ENCODE measurements at places on chromosomes 13 and 19.

- DNase-seq: no peak
Observed at GRCh38 chr19:5035793-5036697, 67.1 kb downstream of the KDM4B start.

DNA sequence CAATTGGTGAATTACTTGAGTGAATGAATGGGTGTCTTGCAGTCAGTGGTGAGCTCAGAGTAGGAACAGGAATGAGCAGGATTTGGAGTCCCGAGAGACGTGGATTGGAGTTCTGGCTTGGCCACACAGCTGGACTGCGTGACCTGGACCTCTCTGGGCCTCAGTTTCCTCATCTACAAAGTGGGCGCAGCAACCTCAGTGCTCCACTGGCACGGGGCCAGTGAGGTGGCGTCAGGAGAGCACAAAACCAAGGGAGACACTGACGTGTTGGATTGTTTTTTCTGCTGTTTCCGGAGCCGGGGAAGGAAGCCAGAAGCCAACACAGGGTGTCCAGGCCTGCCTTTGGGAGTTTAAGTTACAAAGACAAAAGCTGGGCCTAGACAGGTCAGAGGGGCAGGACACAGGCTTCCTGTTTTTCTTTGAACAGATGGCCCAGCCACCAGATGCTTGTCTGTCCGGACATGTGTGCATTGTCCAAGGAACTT, 6.5 kb upstream of the DOCK6 start:
- no peak for DNase-seq

DNA sequence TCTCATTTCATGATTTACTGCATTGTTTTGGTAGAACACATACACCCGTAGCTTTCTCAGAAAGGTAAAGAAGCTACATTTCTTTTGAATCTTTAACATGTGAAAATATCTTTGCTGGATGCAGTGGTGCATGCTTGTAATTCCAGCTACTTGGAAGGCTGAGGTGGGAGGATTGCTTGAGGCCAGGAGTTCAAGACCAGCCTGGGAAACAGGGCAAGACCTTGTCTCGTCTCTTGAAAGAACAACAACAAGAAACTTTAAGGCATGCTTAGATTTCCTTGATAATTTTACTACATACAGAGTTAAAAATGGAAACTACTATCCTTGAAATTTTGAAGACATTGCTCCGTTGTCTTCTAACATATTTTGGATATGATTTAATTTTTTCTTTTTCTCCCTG, 7.7 kb downstream of the RNF113B start:
- DNase-seq: no peak

DNA sequence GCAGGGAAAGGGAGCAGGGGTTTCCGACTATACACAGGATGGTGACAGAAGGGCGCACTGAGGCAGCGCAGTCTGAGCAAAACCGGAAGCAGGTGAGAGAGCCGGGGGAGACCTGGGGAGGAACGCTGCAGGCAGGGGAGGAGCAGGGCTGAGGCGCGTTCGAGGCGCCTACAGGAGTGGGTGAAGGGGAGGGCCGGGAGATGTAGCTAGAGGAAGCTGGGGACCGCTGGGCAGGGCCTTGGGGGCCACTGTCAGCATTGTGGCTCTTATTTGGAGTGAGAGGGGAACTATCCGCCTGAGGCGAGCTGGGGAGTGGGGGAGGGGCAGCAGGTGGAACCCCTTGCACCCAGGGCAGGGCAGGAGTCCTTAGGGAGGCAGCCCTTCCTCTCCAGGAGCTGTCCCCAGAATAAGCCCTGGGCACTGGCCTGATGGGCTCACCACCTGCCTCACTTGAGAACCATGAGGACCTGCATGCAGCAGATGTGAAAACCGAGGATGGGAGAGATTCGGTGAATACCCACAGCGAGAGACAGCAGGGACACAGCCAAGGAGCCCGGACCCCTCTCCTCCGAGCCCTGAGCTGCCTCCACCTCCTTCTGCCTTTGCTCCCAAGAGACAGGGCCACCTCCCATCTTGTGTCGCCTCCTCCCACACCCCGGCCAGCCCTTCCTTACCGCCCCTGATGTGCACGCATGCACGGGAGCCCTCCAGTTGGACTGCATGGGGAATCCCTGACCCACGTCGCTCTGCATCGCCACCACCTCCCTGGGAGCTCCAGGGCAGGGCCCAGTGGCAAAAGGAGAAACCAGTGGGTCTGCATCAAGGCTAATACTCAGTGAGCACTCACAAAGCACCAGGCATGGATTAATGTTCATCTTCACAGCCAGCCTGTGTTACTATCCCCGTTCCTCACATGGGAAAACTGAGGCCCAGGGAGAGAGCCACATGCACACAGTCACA, 10.3 kb downstream of the AKT2 start:
- no peak for DNase-seq

DNA sequence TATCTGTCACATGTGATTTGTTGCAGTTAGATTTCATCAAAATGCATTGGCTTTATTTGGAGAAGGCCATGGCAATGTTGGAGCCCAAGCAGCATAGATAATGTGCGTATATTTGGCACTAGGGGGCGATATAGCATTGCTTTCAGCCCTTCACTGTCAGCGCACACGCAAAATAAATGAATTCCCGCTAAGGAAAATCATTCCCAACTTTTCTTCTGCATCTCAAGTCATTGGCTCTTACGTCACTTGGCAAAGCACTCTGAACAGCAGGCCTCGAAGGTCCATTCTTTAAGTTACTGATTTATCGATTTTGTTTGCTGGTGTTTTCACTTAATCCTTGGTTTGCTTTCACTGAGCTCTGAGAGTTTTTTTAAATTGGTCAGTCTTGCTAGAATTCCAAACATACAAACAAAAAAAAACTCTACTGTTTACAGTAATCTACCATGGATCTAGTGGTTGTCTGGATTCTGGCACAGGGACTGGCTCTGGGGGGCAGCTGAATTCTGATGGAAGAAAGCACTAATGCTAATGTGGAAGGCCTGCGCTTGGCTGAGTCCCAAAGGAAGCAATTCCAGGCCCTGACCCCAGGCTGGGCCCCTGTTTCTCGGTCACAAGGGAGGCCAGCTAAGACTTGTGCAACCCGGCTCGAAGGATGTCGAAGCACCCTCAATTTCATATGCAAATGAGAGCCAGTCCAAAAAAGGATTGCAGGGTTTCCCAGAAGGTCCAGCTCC, 97.7 kb upstream of the IPO5 start:
- DNase-seq: no peak

DNA sequence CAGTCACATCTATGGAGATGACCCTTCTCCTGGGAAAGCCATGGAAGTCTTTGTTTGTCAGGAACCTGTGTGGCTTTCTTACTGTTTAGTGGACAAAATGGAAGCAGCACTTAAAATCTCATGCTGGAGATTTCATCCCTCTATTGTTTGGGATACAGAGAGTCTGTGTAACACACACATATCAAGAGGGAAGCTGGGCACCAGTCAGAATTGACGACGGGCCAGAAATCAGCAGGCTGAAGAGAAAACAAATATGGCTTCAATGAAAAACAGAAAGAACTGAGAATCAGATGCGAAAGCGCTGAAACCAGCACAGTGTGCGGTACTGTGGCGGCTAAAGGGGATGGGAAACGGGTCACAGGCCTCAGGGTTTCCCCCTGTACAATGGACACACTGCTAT, 72.2 kb upstream of the WASF3 start:
- no peak for DNase-seq

GRCh38 chr19:6384381-6384780, 8.6 kb downstream of the GTF2F1 start:
- no peak for DNase-seq

DNA sequence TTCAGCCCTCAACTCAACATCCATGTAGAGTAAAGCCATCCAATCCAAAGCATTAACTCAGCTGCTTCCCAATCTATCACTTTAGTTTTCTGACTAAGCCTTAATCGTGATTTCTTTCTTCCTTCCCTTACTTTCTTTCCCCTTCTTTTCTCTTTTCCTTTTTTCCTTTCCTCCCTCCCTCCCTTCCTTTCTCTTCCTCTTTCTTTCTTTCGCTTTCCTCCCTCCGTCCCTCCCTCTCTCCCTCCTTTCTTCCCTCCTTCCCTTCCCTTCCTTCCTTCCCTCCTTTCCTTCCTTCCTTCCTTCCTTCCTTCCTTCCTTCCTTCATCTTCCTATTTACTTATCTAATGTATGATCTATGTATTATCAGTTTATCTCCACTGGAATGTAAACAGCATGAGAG, 71.2 kb downstream of the ERCC5 start:
- DNase-seq: no peak

- DNase-seq: no peak
Observed at GRCh38 chr19:32224371-32225244, 120.8 kb upstream of the ZNF507 start.

GRCh38 chr19:33381101-33381500, 7.6 kb downstream of the CEBPG start:
- no peak for DNase-seq

DNA sequence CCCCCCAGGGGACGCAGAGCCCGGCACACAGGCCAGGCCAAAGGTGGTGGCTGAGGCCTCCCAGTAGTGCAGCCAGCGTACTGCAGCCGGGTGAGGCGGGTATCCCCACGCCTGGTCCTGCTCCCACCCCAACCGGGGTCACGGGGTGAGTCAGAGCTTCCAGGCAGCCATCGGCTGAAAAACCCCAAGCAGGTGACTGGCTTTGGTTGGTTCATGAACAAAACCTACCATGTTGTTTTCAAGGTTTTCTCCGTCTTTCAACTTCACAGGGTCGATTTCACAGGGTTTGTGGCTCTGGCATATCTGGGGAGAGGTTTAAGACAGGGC, 42.1 kb upstream of the C13orf46 start:
- no peak for DNase-seq

DNA sequence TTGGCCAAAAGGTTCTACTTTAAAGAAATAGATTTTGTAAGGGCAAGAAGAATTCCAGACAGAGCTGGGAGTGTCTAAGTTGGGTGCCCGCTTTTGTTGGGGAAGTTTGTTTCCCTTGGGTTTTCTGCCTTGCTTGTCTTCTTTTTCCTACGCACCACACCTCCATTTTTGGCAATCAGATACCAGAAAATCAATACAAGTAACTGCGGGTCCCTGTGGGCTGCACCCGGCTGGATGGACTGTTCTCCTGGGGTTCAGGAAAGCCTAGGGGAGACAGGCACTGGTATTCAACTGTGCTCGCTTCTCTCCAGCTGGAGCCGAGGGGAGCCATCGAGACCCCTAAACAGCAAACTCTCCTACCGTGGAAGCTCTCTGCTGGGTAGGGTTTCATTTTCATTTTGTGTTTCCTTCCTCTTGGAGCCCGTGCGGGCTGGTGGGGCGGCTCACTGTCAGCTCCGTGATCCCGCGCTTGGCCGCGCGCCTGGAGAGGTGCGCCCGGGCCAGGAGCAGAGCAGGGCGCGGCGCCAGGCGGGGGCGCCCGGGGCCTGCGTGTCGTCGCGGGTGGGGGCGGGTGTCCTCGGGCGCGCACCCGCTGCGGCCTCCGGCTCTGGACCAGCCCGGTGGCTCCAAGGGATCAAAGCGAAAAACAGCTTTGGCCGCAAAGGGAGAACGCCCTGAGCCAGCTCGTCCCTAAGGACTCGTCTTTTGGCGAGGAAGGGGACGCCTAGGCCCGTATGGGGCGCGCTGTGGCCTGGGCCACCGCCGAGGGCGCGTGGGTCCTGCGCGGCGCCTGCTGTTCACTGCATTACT, 347.2 kb downstream of the ZNF536 start:
- DNase-seq: peak; percentile 60

DNA sequence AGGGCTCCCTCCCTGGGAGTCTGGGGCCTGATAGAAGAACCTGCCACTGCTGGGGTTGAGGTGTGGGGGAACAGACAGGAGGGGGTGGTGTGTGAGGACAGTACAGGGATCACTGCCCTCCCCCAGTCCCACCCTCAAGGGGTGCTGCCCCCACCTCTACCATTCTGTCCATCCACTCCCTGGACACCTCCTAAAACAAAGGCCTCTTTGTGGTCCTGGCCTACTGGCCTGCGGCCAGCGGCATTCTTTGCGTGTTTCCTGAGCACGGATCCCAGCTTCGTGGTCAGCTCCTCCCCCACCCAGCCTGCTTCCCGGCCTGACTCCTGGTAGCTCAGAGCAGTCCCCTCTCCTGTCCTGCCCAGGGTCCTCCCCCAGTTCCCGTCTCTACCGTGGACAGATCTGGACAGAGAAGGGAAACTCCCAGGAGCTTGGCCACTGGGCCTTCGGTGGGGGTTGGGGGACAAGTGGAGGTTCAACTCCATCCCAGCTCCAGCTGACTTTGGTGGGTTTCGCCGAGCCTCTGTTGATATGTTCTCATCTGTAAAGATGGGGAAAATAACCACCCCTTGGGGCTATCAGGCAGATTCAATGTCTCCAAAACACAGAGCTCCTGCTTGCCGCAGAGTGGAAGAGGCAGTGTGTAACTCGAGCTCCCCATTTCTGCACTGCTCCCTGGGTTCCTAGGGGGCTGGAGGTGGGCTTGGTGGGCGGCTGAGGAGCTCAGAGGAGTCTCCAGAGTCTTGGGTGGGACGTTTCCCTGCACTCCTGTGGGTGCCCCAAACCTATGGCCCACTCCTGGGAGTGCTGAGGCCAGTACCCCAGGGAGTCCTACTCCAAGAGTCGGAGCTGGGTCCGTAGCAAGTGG, 48.7 kb downstream of the LYL1 start:
- DNase-seq: peak; percentile 99

DNA sequence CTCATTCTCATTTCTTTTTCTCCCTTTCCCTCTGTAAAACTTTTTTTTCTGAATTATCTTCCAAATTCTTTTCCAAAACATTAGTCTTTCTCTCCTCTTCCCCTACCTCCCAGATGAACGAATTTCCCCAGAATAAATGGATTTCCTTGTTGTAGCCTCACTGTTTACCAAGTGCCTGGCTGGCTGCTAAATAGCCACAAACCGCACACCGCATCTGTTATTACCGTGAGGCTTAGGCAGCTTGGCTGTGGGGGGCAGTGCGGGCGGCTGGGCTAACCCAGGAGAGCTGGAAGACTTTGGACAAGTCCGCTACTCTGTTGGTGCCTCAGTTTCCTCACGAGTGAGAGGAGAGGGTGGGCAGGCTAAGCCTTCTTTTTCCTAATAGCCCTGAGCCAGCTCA, 10.7 kb downstream of the IL17D start:
- DNase-seq: no peak

DNA sequence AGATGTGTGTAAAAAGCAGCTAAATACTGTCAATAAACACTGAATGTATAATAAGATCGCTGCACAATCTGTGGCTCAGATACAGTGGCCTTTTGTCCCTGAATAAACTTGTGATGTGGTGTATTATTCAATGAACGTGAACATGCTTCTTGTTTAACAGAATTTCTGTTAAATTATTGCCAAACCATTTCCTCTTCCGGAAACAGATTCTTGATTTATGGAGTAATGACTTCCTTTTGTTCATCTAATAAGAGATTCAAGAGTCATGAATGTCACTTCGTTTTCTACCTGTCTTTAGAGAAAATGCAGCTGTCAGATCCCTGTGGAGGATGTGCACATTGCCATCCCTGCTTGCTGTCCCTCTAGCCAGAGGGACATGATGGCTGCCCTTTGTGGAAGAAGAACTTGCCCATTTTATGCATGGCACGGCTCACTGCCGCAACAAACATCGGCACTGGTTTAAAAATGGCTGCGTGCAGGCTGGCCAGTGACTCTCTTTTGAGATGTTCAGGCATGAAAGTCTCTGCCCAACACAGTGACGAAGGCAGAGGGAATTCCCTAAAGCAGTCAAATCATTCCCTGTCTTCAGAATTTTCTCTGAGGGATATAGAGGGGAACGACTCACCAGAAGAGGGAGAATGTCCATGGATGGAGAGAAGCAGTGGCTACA, 3.1 kb upstream of the TNFSF13B start:
- no peak for DNase-seq

GRCh38 chr13:43567608-43568007, 219.2 kb downstream of the ENOX1 start:
- DNase-seq: no peak

- DNase-seq: no peak
Observed at GRCh38 chr13:50037788-50038187, 22.5 kb downstream of the KCNRG start.

Data from islet precursor cell (in vitro differentiated cells).